ENCODE measurements at places on chromosomes 6 and 20.

- DNase-seq: no peak
Measured at GRCh38 chr6:116616737-116617053, 416 bp downstream of the RSPH4A start.

GRCh38 chr20:43849496-43850186 is 65.0 kb upstream of the TOX2 start:
- DNase-seq: no peak

- DNase-seq: no peak
Measured at GRCh38 chr6:151493804-151494234, at the start of gene CCDC170. Gene CCDC170, plus strand, starts transcription at chr6:151494017. Its CDS starts 112 bp downstream, at chr6:151494129.

- no peak for DNase-seq
Measured at GRCh38 chr20:13447385-13448180, 191.1 kb downstream of the TASP1 start.

DNA sequence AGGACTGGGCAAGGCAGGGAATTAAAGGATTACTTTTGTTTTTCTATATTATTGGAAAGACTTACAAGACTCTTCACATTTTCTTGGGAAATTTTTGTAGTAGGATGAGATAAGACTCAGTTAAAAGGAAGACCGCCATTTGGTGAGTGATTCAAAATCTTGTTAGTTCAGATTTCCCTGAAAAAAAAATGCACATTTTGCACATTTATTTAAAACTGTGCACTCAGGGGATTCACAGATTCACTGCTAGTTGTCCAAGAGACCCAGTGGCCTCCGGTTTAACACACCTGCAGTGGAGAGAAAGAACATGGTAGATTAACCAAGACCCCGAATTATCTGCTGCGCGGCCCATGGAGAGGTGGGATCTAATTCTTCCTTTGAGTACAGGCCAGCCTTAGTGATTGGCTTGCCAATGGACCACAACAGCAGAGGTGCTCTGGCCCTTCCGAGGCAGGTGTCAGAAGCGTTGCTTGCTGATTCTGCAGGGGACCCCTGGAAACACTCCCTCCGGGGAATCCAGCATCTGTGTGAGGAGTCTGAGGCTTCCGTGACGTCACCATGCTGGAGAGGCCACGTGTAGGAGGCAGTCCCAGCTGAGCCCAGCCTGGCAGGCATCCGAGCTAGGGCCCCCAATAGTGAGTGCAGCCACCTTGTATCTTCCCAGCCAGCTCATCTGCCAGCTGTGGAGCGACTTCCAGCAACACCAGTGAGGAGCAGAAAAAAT is 68.9 kb downstream of the ZNF217 start:
- no peak for DNase-seq

DNA sequence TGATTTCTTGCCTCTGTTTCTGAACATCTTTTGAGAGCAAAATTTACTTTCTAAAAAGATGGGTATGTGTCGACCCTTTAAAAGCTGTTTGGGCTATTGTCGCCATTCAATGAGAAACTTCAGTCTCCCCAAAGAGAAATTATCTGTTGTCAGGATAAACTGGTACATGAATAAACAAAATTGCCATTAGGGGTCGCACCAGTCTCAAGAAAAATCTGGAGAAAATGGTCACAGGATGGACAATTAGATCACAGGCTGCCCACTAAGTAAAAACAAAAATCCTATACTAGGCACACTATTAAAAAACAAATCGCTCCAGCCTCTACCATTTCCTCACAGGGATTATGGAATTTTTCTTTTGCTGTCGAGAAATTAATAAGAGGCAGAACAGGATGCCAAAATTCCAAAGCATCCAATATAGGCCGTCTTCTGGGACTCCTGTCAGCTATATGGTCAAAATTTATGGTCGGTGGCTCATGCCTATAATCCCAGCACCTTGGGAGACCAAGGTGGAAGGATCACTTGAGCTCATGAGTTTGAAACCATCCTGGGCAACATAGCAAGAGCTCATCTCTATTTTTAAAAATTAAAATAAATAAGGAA is 5.5 kb upstream of the HLA-E start:
- no peak for DNase-seq

DNA sequence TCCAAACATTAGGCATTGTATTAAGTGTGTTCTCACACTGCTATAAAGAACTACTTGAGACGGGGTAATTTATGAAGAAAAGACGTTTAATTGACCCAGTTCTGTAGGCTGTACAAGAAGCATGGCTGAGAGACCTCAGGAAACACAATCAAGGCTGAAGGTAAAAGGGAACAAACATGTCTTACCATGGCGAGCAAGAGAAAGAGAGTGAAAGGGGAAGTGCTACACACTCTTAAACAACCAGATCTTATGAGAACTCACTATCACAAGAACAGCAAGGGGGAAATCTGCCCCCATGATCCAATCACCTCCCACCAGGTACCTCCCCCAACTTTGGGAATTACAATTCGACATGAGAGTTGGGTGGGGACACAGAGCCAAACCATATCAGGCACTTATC is 86.6 kb upstream of the TOP1 start:
- no peak for DNase-seq

DNA sequence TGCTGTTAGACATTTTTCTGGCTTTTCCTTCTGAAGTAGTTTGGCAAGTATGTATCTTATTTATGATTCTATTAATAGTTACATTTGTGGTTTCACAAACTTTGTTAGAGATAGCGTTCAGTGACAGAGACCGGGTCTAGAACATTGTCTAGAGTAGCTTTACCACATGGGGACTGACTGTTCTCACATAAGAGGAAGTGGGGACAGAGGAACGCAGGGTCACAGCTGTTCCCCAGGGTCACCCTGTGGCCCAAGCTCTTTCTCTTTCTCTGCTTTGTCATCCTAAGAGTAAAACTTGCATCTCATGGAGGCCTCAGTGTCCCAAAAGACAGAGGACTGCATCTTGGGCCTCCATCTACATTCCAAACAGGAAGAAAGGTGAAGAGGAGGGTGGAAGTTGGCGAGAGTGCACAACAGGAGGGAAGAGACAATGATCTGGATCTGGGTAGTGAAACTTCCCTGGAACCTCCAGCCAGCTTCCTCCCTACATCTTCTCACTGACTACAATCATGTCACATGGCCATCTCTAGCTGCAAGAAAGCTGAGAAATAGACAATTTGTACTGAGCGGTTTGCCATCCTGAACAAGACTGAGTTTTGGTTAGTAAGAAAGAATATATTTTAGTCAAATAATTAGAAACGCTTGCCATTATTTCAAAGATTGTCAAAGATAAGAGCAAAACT is 645.8 kb upstream of the ARID1B start:
- DNase-seq: no peak

DNA sequence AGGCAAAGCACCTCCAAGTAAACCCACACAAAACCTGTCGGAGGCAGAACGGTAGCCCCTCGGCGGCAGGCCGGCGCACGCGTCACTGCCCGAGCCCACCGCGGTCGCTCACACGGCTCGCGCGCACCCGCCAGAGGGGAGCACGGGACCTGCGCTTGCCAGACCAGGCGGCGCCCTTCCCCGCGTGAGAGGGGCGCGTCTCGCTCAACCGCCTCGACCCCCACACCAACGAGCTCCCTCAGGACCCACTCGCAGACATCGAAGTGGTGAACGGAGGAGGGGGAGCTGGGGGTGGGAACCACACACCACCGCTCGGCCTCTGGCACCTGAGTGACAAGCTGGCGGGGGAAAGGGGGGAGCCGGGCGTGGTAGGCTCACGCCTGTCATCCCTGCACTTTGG is 1513.4 kb upstream of the DEFB115 start:
- DNase-seq: no peak

GRCh38 chr20:31842471-31843157 is 2.8 kb downstream of the FOXS1 start:
- no peak for DNase-seq

- DNase-seq: no peak
Measured at GRCh38 chr20:51535075-51535386, 7.5 kb downstream of the NFATC2 start.

DNA sequence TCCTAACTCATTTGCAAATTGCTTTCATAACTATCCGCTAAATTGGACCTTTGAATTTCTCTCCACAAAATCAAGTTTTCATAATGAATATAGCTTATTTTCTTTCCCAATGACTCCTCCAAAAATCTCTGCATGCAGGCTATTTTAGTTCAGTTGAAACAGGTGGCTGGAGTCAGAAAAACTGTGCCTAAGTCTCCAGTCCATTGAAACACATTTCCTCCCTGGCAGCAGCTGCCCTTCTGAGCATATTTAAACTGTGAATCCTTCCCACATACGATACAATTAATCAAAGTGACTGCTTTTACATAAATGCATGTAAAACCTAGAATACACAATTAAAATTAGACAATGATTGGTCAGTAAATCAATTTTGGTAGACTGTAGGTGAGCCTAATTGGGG is 344.6 kb upstream of the MARCKS start:
- no peak for DNase-seq

DNA sequence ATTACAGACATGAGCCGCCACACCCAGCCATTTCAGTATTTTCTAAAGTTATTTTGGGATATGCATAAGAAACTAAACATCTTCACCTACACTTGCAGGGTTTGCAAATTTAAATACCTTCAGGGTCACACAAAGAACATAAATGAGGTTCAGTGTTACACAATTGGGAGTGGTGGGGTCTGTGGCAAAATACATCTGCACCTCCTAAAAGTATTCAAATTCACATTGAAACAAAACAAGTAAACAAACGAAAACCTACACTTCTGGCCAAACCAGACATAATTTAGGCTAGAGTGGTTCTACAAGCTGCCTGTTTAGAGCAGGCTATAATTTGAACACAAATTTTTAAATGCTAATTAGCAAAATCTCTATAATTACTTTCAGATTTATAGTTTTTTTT is 34.6 kb downstream of the MAPK14 start:
- DNase-seq: no peak

DNA sequence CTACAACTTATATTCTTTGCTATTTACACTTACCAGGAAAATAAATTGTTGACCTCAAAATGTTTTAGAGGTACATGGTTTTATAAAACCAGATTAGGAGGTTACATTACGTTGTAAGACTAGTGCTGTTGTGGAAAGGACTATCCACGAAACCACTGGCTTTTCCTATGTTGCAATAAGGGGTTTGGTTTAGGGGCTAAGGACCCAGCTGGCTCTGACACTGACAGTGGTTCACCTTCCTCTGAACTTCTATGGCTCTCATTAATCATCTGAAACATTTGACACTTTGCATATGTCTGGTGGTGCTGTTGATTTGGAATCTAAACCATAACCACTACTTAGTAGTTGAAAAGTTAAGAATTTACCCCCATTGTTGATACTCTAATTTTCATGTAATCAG is 186.7 kb downstream of the NKAIN2 start:
- DNase-seq: no peak

GRCh38 chr6:105806486-105806920 is 279.6 kb upstream of the PRDM1 start:
- no peak for DNase-seq

GRCh38 chr6:15769511-15770018 is 106.7 kb upstream of the DTNBP1 start:
- DNase-seq: no peak

- DNase-seq: no peak
Measured at GRCh38 chr6:158461954-158462353, 97.9 kb upstream of the TMEM181 start.

GRCh38 chr6:6635869-6636268 is 47.3 kb downstream of the LY86 start:
- DNase-seq: no peak

- no peak for DNase-seq
Measured at GRCh38 chr6:100112855-100113508, 119.0 kb upstream of the MCHR2 start.

GRCh38 chr6:47932575-47932974 is 150.7 kb downstream of the OPN5 start:
- DNase-seq: no peak

DNA sequence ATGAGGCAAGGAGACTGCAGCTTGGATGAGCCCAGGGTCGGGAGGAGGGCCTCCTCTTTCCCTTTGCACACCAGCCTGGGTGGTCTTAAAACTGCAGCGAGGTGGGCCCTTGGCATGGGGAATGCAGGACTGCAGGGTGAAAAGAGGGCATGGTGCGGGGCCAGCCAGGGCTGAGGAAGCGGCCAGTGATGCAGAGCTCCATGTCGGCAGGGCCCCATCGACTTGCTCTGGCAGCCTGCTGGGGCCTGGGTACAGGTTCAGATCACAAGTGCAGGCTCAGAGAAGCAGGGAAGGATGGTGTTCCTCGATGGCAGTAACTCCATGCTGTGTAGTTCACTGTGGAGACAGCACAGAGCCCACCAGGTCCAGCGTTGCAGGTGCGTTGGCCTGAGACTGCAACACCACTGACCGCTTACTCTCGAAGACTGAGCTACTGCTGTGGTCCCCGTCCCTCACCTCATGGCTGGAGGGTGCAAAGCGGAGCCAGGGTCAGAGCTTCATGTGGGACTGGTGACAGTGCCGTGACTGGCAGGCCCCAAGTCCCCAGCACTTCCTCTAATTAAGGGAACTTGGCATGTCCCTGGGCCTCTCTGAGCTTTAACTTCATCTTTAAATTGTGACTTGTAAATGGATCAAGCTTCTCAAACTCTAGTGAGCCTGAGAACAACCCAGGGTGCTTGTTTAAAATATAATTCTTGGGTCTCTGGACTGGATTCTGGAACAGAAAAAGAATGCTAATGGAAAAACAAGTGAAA is 223.2 kb downstream of the SYNDIG1 start:
- no peak for DNase-seq

GRCh38 chr6:12801141-12801540 is 84.6 kb downstream of the PHACTR1 start:
- no peak for DNase-seq

DNA sequence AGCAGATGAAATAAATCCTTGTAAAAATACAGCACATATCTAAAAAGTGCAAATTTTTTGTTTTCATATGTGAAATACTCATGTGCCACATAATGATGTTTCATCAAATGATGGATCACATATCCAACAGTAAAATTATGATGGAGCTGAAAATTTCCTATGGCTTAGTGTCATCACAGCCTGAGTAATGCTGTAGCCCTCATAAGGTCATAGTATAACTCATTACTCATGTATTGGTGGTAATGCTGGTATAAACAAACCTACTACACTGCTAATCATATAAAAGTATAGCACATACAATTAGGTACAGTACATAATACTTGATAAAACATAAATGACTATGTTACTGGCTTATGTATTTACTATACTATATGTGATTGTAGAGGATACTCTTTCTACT is 12.9 kb downstream of the TSPYL1 start:
- no peak for DNase-seq

- DNase-seq: no peak
Measured at GRCh38 chr20:56368351-56369134, 9.8 kb downstream of the FAM210B start.

Measured in NCI-H510A (cell line).